ENCODE measurements at places on chromosomes 2 and 18.

DNA sequence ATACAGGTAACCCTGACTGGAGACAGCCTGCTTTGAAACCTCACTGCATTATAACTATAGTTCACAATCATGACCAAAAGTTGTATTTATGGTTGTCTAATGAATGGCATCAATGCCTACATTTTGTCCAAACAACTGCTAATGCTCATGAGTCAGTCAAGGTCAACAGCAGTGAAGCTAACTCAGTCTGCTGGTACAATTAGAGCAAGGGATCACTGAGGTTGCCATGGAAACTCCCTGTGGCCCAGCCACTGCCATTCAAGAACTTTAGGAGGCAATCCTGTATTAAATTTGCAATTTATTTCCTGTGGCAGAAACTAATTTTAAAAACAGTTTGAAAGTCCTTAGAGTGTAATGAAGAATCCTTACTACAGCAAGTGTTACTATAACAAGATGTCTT lies 185.1 kb upstream of the SMAD7 start:
- DNase-seq = peak; percentile 69

GRCh38 chr2:191846515-191847476 lies at the start of gene CAVIN2:
TSS of gene CAVIN2 (minus strand) at chr2:191847088. CDS start at chr2:191846925, 163 bp downstream.
- DNase-seq = peak; percentile 84

DNA sequence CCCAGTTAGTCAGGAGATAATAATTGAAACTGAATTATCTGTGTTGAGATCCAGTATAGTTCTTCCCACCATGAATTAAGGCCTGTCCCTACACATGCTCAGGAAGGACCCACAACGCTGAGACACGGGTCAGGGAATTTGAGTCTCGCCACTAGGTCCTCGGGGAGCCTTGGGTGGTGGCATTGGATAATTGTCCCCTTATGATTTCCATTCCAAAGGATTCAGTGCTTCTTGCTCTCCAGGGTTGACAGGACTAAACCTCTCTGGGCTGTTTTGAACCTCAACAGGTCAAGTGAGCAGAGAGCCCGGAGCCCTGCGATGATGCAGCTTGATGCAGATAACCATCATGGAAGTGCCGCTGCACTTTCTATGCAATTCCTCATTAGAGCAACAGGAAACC lies 253.7 kb upstream of the PXDN start:
- no peak for DNase-seq

DNA sequence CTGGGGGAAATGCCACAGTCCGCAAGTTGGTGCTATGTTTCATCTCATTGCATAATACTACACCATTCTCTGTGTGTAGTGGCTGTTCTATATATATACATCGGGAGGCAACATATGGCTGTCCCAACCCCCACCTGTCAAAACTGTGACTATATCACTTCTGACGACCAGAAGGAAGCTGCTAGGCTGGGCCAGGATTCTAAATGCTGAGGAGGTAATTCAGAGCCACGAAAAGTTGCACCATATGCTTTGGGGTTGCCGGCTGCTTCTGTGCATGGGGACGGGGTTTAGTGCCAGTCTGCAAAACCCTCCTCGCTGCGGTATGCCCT lies 117.3 kb downstream of the MSH2 start:
- DNase-seq = no peak

DNA sequence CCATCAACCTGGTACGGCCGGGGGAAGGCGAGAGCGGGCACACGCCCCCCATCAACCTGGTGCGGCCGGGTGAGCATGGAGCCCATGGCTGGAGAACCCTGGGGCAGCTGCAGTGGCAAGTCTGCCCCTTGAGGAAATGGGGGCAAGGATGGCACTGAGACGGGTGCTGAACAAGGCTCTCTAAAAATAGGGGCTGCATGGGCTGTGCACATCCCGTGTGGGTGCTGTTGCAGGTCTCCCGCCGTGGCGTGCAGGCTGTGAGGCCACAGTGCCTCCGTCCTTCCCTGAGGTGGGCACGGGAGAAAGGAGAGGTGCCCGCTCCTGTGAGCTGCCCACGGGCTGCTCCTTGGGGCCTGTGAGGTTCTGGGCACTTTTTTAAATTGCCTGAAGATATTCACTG lies 99.2 kb downstream of the NFATC1 start:
- DNase-seq = no peak

DNA sequence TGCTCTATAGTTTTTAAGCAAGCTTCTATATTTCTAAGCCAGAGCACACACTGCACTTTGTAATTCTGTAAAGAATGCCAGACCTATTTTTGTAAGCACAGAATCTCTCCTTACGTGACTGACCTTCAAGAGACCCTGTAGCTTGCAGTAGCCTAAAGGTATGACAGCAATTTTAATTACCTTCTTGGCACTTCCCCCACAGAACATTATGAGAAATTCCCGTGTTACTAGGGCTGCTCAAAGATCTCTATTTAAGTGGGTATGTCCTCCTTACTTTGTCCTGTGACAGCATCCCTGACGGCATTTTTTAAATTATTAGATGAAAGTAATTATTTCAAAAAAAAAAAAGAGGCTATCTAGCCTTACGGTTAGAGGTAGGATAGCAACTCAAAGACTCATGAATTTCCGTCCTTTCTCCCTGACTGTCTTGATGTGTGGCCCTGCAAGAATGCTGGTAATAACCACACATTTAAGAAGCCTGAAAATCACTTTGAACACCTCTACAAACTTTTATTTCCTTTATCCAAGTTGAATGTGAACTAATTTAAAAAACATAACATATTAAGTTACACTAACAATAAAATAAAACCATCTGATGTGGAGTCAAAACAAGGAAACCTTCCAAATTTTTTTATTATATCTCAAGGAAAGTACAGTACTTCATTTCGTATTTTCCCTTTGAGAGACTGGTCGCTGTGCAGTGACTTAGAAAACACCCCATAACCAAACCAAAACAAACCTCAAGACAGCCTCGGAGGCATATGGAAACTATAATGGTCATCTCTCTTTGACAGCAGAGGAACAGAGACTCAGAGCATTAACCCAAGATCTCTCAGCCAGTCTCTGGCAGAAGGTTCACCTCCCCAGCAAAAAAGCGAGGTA lies 54.9 kb downstream of the THUMPD2 start:
- DNase-seq = peak; percentile 86

- peak; percentile 10 for DNase-seq
Measured at GRCh38 chr18:36901277-36901701, 72.4 kb downstream of the KIAA1328 start.

- DNase-seq = no peak
Measured at GRCh38 chr18:60010984-60011383, 111.2 kb downstream of the PMAIP1 start.

GRCh38 chr2:15642011-15642814 lies 50.5 kb downstream of the DDX1 start:
- no peak for DNase-seq

- DNase-seq = no peak
Measured at GRCh38 chr18:10398571-10398970, 55.9 kb upstream of the APCDD1 start.

GRCh38 chr2:9189901-9190300 lies 16.7 kb upstream of the ASAP2 start:
- DNase-seq = no peak

GRCh38 chr2:238956676-238957075 lies 108.8 kb downstream of the TWIST2 start:
- DNase-seq = no peak

- no peak for DNase-seq
Measured at GRCh38 chr2:121501554-121501953, 29.1 kb upstream of the RNU4ATAC start.

DNA sequence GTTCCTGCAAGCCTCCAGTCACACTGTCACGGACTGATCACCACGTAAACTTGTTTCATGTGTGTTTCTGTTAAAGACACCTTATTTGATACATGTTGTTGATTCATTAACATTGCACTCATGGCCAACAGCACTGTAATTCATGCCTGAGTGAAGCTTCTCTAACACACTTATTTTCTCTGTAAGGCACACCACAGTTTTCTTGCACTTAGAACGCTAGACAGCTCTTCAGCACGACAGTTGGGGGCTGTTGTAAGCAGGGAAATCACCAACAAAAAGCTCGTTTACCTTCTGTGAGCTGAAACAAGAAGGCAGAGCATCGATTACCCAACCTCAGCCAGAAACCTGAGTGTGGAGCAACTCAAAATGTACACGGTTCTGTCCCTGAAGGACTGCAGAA lies 28.1 kb downstream of the TNFRSF11A start:
- DNase-seq = no peak

DNA sequence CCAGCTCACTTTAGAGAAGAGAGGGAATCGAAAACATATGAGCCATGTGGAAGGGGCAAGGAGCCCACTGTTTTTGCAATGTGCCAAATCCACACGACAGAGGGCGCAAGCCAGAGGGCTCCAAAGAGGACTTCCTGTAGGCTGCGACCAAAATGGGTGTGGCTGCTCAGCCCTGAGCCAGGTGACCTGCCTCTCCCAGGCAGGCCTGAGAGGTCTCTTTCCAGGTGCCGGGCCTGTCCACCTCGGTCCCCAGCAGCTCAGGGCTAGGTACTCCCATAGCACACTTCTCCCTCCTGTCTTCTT lies 153.8 kb downstream of the TTC32 start:
- no peak for DNase-seq

- no peak for DNase-seq
Measured at GRCh38 chr2:136935119-136935518, 169.8 kb downstream of the THSD7B start.

DNA sequence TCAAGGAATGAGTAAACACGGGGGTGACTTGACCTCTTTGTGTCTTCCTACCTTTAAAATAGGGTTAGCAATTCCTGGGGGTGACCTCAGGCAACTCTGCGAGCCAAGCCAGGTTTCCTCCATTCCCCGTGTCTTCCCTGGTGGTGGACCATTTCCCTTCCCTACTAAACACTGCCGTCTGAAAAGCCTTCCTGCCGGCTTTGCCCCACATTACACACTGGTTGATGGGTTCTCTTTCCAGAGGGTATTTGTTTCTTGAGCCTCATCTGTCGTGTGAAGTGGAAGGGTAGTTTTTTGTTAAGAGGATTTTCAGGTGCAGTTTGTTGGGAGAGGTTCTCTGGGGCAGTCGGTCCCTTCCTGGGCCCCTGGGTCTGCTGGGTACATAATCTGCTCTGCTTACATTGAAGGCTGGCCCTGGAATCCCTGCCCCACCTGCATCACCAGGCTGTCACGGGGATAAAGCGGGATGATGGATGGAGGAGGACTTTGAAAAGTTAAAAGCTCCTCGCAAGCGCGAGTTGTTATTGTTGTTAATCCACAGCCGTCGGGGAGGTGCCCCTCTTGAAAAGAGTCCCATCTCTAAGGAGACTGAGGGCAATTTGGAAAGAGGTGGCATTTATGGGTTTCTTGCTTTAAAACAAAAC lies 175.4 kb upstream of the SPRED2 start:
- no peak for DNase-seq

GRCh38 chr2:23542230-23542789 lies 157.3 kb downstream of the KLHL29 start:
- DNase-seq = no peak

Data from EH (cell line).